ENCODE measurements at places on chromosomes 2 and 18. TPM values are rescaled to one million over a fixed set of nuclear protein-coding genes. Genes with fewer than 3 reads are reported as not detected.

Gene CRYGC
- total RNA-seq = not detected

Gene MATN3
- total RNA-seq = 0.15 TPM

Gene G6PC2
- total RNA-seq = not detected

Gene SPATA3
- total RNA-seq = not detected

Gene ATG16L1
- total RNA-seq = 35.0 TPM

Gene KCNIP3
- 2.7 TPM for total RNA-seq

Gene SLC16A14
- total RNA-seq = not detected

Gene ACADL
- 0.23 TPM for total RNA-seq

Gene SKOR2
- not detected for total RNA-seq

Gene GCG
- total RNA-seq = not detected

Measured in A375 (cell line).